Daoy (cell line): ENCODE measurements at places on chromosomes 5 and 9. TPM values are rescaled to one million over a fixed set of nuclear protein-coding genes. Genes with fewer than 3 reads are reported as not detected.

DNA sequence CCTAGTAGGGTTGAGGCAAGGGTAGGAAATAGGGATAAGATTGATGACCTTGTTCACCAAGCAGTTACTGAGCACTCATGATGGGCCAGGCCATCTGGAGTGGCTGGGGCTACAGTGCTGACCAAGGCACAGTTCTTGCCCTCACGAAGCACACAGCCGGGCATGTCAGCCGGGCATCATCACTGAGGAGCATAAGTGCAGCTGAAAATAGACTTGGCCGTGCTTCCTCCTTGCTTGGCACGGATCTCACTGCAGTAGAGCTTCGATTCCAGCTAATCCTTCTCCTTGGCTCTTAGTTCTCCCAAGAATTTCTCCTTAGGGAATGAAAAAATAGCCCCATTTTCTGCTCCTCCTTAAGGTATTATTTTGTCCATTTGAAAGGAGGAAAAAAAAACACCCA is 116.6 kb downstream of the NMUR2 start:
- DNase-seq: no peak

- DNase-seq: no peak
Observed at GRCh38 chr5:174303035-174303434, 257.5 kb downstream of the NSG2 start.

- no peak for DNase-seq
Observed at GRCh38 chr9:15262581-15262980, 44.4 kb downstream of the TTC39B start.

ADGRD2 gene
- total RNA-seq: 0.23 TPM in 1 of 2 replicates, not detected in the other

IFNB1 gene
- not detected in 2 replicates for total RNA-seq

DNA sequence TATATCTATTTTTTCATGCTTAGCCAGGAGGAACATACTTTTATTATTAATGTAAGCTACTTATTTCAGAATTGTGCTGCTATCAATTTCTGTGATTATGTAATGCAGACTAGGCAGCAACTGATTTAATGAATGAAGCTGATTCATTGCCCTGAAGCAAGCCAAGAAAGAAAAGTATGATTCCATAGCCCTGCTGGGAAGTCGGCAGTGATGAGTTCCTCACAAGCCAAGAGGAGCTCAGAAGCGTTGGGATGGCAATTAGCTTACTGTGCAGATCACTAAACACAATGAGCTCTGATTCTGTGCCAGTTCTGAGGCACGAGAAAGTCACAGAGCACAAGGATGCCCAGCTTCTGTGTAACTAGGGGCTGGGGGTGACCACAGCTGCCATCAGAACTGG is 254.3 kb upstream of the KLF9 start:
- DNase-seq: no peak

SLC2A6 gene
- total RNA-seq: 29.2 and 30.9 TPM in 2 replicates

GRCh38 chr5:149730620-149731331 is 666 bp downstream of the PPARGC1B start:
- DNase-seq: peak; percentile 57

GRCh38 chr9:37386988-37387387 is 35.5 kb upstream of the GRHPR start:
- no peak for DNase-seq

DNA sequence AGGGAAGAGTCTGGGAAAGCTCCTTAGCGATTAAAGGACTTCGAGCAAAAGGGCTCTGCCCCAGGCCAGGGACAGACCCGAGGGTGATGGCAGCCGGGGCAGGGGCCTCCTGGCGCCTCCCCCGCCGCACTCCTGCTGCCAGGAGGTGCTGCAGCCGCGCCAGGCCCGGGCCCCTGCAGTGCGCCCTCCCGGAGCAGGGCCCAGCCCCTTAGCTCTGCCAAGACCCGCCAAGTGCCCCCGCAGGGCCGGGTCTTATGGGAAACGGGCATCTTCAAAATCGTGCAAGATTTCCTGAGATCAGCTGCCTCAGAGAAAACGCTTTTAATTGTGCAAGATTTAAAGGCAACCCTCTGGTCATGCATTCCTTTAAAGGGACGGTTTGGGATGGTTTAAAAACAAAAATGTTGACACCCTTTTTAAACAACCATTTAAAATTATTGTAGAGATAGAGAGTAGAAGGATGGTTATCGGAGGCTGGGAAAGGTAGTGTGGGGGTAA is 52.4 kb downstream of the CDC14B start:
- no peak for DNase-seq

FOXD1 gene
- total RNA-seq: 21.9 and 62.3 TPM in 2 replicates

IRX1 gene
- 14.1 and 19.0 TPM in 2 replicates for total RNA-seq

UGCG gene
- 235 and 250 TPM in 2 replicates for total RNA-seq

DNA sequence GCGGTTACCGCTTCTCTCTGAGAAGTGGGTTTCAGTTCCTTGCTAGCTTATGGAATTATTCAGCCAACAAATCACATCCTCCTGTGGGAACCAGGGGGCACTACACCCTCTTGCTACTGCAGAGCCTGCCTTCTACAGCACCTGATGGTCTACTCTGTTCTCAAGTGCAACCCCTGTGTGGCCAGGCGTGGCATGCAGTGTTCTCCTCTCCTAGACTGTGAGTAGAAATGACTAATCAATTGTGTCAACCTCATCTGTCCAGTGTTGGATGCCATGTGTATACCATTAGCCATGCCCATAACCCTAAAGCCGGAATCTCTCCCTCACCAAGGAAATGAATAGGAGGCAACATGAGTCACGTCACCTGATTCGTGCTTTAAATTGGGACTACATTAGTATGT is 117.2 kb upstream of the LIFR start:
- peak; percentile 15 for DNase-seq

RASEF gene
- total RNA-seq: 7.4 and 9.2 TPM in 2 replicates

DNA sequence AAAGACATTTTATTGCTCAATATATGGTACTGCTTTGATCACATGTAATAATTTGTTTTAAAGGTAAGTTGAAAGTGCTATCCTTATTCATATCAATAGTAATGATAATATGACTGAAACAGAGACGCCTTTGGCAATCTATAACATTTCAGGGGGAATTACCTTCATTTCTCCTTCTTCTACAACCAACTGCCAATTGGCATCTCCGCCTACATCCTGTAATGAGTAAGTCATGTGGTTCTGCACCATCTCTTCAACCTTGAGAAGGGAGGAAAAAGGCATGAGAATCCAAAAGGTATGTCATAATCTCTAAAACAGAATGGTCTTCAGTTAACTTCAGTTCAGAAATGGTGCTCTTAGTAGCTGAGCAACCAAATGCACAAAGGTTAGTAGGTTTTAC is 52.4 kb downstream of the HMGCR start:
- no peak for DNase-seq

OR1L1 gene
- not detected in 2 replicates for total RNA-seq

DNA sequence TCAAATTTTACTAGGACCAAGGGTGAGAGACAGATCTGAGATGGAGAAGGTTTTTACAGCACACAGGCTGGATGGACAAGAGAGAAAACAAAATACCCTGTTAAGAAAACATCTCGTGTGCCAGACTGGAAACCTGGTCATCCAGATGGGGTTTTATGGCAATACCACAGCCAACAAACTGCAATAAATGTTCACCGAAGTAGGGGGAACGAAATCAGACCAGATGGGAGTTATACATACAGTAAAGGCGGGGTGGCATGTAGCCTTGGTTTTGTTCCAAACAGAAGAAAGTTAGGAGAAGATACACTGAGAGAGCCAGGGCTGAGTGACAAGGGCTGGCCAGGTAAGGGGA is 63.3 kb downstream of the DCP2 start:
- no peak for DNase-seq

HAPLN1 gene
- 24.4 and 28.5 TPM in 2 replicates for total RNA-seq

SPOCK1 gene
- total RNA-seq: 43.5 and 61.0 TPM in 2 replicates

PHYHD1 gene
- not detected in 2 replicates for total RNA-seq

PTGES gene
- total RNA-seq: 3.9 and 4.5 TPM in 2 replicates

DNA sequence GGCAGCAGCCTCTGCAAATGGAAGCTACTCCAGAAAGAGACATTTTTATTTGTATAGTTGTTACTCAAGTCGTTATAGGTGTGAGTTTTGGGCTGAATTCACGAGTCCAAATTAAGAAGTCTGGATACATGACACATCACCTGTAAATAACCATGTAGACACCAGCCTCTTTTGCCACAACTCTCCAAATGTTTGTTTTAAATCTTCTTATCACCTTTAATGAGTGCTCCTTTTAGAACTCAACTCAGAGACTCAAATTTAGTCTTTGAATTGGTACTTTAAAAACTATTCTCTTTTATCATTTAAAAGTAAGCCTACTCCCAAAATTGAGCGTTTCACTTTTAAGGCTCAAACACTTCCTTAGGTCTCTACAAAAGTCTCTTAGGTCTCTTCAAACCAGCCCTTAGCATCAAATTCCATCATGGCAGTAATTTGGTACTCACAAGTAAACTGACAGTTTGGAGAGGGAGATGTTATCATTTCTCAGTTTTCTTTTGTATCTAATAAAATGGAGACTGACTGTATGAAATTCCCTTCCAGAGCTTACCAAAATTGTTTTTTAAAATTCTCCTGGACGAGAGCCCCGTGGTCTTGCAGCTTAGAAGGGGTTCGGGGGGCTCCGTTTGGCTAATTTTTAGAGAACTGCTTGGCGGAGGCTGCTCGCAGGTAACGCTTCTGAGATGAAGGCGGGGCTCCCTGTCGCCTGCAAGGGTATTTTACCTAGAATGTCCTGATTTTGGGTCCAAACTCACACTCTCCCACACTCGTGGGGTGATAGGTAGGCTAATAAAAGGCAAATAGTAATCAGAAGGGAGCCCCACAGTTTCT is 194.6 kb downstream of the MEF2C start:
- no peak for DNase-seq

FGD3 gene
- total RNA-seq: 0.06 and 0.65 TPM in 2 replicates

LRRC19 gene
- not detected in 2 replicates for total RNA-seq

DNA sequence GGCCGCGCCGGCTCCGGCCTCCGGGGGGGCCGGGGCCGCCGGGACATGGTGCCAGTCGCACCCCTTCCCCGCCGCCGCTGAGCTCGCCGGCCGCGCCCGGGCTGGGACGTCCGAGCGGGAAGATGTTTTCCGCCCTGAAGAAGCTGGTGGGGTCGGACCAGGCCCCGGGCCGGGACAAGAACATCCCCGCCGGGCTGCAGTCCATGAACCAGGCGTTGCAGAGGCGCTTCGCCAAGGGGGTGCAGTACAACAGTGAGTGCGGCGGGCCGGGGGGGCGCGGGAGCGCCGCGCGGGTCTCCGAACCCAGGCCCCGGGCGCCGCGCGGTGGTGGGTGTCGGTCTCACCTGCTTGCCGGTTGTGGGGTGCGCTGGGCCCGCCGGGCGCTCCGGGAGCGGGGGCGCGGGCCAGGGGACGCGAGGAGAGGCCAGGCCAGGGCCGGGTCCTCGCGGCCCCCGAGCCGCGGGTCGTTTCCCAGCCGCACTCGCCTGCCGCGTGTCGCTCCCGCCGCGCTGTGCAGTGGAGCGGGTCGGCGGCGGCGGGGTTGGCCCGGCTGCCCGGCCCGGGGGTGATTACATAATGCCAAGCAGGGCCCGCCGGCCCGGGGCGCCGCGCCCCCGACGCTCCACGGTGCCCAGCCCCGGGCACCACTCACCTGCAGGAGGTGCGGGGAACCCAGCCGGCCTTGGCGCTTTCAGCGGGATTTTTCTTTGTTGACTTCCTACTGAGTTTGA is 492 bp downstream of the RABL6 start:
- DNase-seq: no peak
